Stimulated activated CD8-positive, alpha-beta memory T cell treated with anti-CD3 and anti-CD28 coated beads, Interleukin-7, amount 100 ng/mL, for 1 hour (primary cell): ENCODE measurements at places on chromosomes 6 and 20.

GRCh38 chr20:43988451-43988850 lies 73.8 kb downstream of the TOX2 start:
- DNase-seq, result no peak

GRCh38 chr6:133097208-133097607 lies 143.9 kb upstream of the EYA4 start:
- DNase-seq, result no peak

GRCh38 chr6:145729887-145730286 lies 5.4 kb downstream of the EPM2A start:
- DNase-seq, result no peak

DNA sequence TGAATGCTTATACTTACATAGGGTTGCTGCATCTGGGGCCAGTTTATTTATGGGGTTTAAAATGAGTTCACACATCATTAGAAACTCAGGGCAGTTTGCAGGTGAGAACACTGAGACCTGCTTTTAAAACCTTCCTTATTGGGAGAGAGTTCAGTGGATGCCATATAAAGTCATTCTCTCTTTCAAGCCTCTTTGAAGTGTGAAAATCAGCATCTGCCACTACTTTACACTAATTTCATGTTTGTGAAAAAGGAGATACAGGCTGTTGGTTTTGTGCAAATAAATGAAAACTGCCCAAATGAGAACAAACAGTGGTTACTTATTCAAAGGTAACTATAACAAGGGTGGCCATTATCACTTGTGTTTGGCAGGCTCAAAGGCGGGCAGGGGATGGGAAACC lies 530.5 kb downstream of the KIF16B start:
- DNase-seq, result no peak

DNA sequence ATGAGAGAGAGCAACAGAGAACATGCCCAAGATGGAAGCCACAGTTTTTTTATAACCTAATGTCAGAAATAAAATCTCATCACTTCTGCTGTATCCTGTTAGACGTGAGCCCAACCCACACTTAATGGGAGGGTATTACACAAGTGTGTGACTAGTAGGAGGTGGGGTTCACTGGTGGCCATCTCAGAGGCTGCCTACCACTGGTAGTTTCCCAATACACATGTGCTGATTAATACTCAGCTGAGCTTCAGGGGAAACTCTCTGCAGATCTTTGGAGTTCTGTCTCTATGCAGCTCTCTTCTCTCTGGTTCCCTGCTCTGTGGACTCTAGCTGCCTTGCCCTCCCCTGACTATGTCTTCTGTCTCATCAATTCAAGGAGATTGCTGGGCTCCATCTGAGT lies 35.7 kb downstream of the CNBD2 start:
- no peak for DNase-seq

- no peak for DNase-seq
These were observed 88.3 kb downstream of the IYD start for GRCh38 chr6:150456902-150457643.

- no peak for DNase-seq
These were observed 592.0 kb downstream of the BCKDHB start for GRCh38 chr6:80698459-80698858.

DNA sequence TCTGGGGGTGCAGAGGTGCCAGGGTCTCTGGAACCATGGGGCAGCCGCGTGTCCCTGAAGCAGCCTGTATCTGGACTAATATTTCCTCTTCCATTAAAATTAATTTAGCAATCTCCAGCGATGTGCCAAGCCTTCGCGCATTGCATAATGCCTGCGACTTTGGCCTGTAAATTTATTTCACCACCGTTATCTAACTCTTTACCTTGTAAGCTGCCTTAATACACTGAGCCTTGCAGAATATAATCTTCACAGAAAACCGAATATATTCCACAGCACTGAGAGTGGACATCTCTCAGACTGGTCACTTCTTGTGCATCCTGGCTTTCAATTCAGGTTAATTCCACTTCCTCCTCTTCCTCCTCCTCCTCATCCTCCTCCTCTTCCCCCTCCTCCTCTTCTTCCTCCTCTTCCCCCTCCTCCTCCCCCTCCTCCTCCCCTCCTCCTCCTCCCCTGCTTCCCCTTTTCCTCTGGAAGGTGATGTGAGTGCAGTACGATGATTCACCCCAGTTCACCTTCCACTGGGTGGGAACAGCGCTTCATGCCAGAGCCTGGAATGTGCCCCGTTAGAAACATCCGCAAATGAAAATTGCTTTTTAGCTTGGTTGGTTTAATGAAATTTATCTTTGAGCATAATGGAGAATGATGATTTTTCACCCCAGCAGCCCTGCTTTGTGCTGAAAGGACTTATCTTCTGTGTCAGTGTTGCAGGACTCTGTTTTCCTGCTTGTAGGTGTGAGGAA lies 101.4 kb downstream of the CDH4 start:
- DNase-seq, result no peak

DNA sequence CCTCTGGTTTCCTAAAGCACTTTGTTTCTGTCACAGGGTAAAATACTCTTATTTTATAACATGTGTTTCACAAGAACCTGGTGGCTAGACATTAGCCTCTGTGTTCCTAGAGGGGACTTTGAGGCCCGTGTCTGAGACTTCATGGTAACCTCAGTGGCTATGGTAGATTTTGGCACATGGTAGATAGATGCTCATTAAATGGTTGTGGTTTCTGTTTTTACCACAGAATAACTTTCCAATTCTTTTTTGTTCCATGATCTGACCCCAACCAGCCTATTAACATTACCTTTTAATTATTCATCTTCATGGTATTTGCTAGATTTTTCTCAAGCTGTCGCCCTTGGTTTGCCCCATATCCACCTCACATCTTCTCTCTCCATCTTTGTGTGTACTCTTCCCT lies 34.3 kb downstream of the CCN2 start:
- no peak for DNase-seq

DNA sequence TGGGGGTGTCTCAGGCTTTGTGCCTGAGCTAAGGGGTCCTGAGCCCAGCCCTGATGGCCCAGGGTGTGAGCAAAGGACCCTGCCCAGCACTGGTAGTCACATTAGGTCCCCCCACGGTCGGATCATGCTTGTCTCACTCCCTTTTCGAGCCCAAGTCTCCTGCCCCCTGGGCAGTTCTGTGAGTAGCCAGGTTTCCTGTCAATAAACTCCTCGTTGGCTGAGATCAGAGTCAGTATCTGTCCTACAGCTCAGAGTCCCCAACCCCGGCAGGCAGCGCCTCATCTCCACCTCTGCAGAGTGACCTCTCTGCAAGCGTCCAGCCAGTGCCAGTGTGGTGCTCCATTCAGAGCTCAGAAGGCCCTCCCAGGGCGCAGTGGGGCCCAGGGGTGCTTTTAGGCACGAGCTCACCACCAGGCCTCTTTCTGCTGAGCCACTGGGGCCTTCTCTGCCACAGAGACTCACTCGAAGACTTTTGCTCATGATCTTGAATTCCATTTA lies 93.7 kb upstream of the PMEPA1 start:
- no peak for DNase-seq

DNA sequence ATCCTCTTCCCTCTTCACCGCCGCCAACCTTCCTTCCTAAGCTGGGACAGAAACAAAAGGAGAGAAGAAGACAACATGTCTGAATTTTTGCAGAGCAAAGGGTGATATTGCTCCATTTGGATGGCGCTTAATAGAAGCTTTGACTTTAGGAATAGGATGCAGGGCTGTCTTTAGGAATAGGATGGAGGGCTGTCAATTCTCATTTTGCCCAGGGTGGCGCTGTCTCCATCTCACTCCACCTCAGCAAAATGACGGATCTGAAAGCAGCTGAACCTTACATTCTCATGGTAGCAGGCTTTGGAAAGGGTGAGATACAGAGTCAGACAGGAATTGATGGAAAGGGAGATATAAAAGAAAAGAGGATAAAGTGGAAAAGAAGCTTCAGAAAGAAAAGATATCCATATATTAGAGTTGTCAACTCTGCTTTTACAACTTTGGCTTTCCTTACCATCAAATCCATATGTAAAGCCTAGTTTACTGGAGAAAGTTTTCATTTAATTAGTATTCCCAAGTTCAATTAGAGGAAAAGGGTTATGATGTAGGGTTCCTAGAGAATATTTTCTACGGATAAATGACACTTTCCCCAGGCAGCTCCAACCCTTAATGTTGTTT lies 2.4 kb downstream of the MTCL3 start:
- DNase-seq, result no peak

DNA sequence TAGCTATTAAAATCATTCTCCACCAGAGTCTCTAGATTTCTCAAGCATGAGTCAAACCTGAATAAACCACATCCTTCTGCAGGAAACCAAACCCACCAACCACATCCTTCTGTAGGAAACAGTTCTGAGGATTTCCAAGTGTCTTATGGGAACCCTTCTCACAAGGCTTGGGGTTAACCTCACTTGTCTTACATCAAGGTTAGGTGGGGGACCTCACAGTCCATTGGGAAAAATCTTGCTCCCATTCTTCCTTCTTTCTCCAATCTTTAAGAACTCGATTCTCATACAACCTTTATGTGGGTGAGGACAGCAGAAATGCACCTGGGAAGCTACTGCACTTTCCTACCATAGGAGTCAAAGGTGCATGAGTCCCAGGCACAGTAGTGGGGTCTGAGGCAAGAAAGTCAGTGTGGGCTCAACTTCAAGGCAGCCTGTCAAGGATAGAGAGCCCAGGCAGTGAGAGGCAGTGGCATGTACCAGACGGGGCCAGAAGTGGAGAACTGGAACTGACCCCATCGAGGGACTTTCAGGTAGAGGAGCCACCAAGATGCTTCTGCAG lies 114.5 kb downstream of the SLC22A3 start:
- peak; percentile 29 for DNase-seq

GRCh38 chr6:164020142-164020541 lies 605.6 kb downstream of the QKI start:
- DNase-seq, result no peak

- DNase-seq, result no peak
These were observed 70.9 kb downstream of the MAN1A1 start for GRCh38 chr6:119278625-119279024.

DNA sequence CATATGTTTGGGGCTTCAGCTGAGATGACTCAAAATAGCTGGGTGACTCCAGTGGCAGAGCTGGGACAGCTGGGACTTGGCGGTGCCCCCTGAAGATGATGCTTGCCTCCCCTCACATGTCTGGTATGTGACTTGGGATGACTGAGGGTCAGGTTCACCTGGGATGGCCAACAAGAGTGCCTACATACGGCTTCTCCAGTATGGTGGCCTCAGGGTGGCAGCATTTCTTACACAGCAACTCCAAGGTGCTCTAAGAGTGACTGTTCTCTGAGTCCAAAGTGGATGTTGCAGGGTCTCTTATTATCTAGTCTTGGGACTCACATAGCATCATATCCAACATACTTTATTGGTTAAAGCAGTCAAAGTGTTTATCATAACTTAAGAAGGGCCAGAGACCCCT lies 87.8 kb upstream of the CENPW start:
- no peak for DNase-seq

- no peak for DNase-seq
These were observed 382 bp downstream of the MYH7B start for GRCh38 chr20:34956041-34956458.
